HS-5 (cell line): ENCODE measurements at places on chromosomes 6 and 20.

- DNase-seq, result no peak
These were observed 11.5 kb downstream of the DLGAP4 start for GRCh38 chr20:36317675-36318074.

DNA sequence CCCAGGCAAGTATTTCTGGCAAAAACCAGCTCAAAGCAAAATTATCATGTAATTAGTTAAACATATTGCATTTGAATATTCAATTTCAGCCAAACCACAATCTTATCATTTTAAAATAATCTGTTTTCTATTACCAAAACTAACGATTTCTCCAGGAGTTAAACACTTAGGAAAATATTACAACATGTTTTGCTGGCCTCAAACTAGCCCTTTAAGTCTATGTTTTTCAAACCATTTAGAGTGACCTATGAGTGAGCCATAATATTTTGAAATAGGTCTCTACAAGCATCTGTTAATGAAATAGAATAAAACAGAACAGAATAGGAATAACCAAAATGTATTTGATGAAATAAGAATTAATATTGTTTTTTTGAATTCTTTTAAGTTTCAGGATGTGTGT is 370.9 kb downstream of the COL12A1 start:
- no peak for DNase-seq

DNA sequence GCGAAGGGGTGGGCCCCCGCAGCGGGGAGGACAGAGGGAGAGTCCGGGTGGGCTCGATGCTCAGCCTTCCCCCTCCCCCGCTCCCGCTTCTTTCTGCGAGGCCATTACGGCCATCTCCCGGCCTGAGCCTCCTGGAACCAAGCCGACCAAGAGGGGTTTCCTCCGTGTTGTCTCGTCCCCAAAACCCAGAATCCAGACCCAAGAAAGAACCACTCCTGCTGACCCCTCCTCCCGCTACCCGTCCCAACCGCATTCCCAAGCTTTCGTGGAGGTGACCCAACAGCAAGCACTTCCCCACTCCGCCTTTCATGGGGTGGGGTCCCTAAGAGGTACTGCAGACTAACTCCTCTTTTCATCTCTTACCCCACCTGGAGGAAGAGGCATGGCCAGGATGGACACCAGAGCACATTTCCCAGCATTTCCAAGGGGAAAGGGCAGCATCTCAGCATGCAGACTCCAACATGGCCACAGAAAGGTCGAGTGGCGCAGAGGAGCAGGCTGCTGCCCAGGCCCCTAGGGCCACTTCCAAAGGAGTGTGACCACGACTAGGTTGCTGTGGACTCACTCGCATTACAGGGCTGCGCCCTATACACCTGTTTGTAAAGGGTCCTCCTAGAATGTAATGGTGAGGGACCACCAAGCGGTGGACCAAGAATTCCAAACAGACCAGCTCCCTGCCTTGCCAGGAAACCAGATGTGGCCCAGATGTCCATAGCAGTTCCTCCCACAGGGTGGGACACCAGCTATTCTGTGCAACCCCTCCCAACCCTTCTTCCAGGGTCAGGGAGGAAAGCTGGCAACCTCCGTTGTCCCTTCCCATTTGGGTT is 53.4 kb downstream of the MRPL14 start:
- no peak for DNase-seq

GRCh38 chr20:49877386-49877921 is 37.9 kb downstream of the SPATA2 start:
- DNase-seq, result no peak
